Stimulated activated naive CD8-positive, alpha-beta T cell treated with anti-CD3 and anti-CD28 coated beads, Interleukin-15, amount 100 ng/mL, for 72 hours (primary cell): ENCODE measurements at places on chromosomes 3 and 15.

DNA sequence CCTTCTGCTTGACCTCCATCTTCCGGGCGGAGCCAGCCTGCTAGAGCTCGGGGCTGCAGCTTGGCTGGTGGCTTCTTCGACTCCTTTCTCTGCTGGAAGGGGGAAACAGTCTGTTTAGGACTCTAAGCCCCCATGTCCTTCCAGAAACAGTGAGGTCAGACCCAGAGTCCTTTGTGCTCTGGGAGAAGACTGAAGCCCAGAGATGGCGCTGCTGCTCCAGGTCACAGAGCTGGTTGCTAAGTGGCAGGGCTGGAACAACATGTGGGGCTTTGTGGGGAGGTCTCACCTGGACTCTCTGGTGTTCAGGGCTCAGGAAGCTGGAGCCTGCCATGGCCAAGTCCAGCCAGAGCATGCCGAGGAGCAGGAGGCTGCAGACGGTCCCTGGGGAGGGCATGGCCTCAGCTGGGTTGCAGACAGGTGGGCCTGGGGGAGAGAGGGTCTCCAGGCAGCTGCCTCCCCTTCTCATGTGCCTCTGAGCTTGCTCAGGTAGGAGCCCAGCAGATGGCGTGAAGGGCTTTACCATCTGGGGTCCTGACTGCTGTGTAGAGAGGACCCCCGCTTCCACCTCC, 2.9 kb downstream of the GHRL start:
- DNase-seq, result no peak

DNA sequence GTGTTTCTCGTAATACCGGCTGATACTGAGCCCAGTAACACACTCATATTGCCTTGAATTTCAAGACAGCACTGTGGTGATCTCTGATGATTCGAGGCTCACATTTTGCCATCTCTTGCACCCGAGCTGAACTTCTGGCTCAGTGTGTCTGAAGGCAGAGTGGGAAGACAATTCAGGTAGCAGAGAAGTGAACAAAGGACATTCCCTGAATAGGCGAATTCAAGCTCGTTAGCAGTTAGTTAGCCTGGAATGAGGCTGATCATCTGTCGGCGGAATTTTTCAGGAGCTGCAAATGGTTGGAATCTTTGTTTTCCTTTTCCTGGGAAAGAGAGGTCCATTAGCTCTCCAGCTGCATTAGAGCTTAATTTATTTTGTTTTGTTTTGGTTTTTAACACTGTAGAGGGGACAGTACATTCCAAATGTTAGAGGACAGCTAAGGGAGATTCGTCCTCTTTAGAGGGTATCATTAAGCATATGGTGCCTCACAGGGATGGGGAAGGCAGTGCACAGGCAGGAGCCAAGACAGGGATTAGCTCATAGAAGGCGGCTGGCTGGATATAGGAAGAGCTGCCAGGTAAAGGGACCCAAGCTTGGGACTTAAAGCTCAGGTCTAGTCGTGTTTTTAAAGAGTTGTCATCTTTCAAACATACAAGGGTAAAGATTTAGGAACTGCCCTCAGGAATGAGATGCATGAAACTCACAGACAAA, 119.7 kb upstream of the DLG1 start:
- no peak for DNase-seq

DNA sequence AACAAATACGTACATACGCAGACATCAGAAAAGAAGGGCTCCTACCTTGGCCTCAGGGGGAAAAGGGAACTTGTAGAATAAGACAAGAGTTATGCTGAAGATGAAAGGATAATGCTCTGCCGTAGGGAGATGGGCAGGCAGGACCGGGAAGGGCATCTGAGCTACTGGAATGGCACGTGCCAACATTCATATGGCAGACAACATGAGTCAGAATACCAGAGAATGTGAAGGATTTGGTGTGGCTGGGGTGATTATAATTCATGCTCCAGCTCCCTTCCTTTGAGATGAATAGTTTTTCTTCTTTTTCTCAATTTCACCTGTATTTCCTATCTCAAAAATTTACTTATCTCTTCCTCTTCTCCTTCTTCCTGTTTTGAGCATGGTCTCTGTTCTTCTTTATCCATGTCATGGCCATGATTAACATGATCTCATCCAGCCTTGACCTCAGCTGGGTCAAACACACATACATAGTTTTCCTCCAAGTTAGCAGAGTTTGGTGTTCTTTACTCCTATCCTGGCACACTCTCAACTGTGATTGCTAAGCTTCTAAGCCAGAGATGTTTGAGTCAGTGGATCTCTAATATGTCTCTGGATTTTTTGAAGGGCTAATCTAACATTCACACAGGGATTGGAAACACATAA, 507.0 kb downstream of the FOXP1 start:
- DNase-seq, result no peak

- no peak for DNase-seq
Observed at GRCh38 chr3:27133060-27133459, 236.1 kb downstream of the NEK10 start.

- no peak for DNase-seq
Observed at GRCh38 chr15:90449206-90449735, 61.2 kb downstream of the IQGAP1 start.

DNA sequence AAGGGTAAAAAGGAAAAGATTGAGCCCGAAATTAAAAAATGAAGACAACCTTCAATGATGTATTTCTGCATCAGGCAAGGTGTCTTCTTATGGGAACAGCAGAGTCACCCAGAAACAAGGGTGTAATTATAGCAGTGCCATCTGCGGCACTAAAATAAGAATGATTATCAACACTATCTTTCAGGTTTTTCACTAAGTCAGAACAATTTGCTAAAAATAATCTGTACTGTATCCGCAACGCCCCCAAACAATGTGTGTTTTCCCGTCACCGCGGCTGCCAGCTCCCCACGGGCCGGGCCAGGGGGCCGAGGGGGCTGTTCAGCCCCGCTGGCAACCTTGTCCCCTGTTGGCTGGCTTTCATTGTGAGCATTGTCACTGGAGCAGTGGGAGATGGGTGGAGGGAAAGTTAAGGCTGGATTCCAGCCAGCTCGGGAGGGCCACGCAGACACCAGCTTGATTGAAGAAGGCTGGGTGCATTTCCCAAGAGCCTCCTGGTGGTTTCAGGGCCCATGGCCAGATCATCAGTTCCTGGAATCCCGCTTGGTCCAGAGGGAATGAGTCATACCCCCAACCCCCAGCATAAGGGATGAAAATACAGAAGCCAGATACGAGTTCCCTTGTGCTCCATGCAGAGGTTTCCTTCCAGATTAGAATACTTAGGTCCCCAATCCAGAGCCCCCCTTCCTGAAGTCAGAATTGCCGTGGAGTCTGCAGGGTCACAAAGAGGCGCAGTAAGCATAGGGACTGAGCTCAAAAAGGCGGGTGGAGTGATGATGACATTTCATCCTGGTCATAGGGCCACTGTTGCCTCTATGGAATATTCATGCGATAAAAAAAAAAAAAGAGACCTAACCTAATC, 90.2 kb upstream of the KLF13 start:
- no peak for DNase-seq

DNA sequence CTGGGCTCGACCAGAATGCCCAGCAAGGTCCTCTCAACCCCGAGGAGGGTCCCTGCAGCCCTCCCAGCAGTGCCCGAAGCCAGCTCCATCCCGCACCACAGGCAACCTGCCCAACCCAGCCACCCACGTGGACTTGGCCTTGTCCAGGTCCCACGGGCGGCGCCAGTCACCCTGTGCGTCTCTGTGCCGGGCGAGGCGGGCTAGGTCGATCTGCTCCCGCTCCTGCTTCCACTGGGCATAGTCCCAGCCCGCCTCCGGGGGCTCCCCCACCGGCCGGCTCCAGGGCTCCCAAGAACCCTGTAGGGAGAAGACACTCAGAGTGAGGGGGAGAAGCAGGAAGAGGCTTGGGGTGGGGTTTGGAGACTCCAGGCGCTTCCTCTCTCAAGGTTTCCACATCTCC, 3.1 kb downstream of the CCDC9B start:
- no peak for DNase-seq

DNA sequence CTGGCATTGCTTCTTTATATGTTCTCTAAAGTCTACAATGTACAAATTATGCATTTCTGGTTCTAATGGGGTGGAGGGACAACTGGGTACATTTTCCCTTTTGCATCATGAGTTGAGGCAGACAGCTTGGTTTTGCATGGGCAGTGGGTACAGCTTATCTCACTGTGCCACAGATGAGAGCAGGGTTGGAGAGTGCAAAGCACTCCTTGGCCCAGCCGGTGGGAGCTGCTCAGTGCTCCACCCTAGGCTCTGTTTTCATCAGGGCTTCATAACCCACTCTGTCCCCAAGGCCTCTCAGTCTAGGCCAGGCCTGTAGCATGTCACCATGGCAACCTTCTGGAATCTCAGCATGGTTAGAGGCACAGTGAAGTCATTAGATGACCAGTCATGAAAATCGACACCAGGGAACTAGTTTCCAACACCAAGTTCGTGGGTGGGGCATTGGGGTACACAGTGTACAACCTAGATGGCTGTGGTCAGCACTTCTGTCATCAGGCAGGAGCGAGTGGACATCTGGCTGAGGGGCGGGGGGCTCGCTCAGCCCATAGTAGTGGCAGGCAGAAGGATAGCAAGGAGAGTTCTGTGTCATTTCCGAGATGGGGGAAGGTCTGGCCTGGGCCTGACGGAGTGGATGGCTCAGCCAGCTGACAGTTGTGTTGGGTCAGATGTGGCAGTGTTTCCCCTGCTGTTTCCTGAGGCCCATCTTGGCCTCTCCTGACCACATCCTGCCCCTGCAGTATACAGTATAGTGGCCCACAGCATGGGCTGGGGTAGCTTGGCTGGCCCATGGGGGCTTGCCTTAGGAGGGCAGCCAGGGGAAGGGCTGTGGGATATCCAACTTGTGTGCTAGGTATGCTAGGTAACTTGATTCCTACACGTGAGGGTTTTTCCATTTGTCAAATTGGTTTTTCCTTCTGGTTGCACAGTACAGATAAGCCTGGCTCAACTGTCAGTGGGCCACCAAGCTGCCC, 75.7 kb upstream of the PRR23C start:
- no peak for DNase-seq

DNA sequence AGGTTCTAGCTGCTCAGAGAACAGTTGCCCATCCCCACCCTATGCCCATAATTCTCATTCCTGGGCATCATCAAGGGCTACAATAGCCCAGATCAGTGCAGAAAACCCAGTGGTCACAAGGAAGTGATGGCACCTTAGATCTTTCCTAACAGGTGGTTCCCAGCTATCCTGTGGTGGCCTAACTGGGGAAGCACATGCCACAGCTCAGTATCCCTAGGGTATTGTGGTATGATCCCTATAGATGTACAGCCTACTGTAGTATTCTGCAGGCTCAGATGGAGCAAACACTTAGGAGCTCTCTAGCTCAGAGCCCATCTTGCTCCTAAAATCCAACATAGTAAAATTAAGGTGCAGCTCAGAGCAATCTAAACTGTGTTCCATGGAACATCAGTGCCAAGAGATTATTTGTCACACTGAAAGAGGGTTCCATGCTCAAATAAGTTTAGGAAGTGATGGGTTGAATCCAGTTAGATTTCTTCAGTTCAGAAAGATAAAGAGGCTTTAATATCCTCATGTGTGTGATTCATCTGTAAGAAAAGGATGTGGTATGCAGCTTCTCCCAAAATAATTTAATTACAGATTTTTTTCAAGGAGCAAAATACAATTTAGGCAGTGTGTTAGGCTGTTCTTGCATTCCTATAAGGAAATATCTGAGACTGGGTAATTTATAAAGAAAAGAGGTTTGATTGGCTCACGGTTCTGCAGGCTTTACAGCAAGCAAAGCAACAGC, 4.4 kb downstream of the A4GNT start:
- DNase-seq, result no peak

DNA sequence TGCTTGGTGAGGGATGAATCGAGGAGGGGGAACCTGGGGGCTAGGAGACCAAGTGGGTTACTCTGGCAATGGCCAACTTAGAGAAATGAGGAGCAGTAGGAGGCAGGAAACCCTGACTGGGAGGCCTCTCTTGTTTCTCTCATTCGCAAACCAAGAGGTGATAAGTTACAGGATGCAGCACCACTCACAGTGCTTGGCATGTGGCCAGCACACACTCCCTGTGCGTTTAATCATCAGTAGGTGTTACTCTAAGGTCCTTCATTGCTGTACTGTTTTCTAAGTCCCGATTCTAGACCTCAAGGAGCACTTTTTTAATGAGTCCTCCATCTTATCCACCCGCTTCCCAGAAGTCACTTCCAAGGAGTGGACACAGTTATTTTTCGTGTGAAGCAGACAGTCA, 314.1 kb upstream of the TRIM42 start:
- DNase-seq, result no peak

DNA sequence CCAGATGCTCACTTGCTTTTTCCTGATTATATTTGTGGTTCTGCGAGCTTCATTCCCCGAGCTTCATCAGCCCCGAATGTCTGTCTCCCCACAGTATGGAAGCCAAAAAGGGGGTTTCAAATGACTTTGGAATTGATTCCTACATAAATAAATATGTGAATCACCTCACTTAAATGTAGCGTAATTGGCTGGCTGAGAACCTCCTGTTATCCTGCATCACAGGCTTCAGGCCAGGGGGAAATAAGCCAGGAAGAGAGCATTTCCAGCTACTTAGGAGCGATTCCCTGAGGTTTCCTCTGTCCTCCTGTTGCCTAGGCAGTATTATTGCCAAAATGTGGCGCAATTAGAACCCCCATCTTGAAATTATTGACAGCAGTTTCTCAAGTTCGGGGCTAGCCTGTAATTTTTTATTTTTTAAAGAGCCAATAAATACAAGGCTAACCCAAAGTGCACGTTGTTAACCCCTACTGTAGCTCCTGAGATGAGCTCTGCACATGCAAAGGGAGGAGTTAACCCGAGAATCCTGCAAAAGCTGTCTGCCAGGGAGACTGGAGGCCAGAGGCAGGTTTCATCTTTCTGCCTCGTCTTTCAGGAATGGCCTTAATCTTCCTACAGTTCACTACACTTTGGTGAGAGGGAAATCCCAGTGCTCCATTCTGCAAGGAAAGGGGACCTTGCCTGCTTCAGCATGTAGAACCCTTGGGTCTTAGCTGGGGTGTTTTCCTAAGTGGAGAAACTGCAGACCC, 148.2 kb downstream of the ADAMTS9 start:
- no peak for DNase-seq

- no peak for DNase-seq
Observed at GRCh38 chr3:167750272-167750971, 14.9 kb downstream of the SERPINI1 start.
